ENCODE measurements at places on chromosomes 5 and 9.
A peak's percentile ranks its signal among the peaks of the same experiment; 100 is the strongest.

GRCh38 chr5:102341681-102342288 lies 45.7 kb upstream of the SLCO4C1 start:
- no peak for DNase-seq

GRCh38 chr5:121640298-121640697 lies 211.4 kb upstream of the FTMT start:
- DNase-seq = no peak

GRCh38 chr5:60207040-60207439 lies 313.5 kb upstream of the PDE4D start:
- DNase-seq = no peak

GRCh38 chr9:1910269-1910811 lies 104.8 kb upstream of the SMARCA2 start:
- no peak for DNase-seq

GRCh38 chr9:121672213-121672612 lies 20.8 kb downstream of the DAB2IP start:
- DNase-seq = no peak

DNA sequence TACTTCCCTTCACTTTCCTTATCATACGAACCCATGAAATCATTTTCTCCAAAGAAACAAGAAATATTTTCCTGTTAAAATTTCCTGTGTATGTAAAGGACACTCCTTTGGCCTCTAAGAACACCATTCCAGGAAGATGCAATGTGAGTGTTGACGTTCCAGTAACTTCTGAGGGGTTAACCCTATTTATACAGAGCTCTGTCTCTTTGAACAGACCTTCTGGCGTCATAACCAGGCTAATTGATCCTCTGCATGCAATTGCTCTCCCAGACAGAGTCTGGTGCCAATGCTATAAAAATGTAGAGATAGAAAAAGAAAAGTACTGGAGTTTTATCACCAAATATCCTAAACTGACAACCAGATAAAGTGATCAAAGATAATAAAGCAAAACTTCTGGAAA lies 218.5 kb downstream of the TLE1 start:
- DNase-seq = no peak

DNA sequence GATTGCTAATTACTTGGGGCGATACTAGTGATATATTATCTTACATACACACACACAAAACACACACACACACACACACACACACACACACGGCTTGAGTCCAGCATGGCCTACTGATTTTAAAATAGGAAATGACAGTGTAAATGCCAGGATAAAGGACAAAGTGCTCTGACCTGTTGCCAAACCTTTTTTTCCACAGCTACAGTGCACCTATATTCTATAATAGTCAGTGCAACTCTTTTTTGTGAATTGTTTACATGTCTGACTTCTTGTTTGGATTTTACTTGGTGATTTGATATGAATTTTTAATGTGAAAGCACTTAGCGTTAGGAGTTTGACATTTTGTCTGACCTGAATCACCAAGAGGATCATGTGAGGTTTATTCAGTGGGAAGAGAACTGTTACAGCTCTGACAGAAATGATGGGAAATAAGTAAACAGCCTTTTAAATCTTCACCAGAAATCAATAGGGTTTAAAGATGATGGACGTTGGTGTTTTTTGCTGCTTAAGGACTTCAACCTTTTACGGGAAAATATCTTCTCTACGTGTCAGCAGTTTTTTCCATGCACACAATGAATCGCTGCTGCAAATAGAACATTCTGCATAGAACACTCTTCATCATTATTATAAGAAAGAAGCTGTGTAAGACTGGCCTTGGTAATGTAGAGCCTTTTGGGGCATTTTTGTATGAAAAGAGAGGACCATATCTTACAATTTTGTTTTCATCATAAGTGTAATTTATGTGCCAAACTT lies 218.5 kb downstream of the RANBP17 start:
- DNase-seq = no peak

GRCh38 chr5:74895906-74896305 lies 29.7 kb upstream of the FAM169A start:
- no peak for DNase-seq

GRCh38 chr5:72018143-72018803 lies 89.0 kb upstream of the MAP1B start:
- peak; percentile 33 for DNase-seq

DNA sequence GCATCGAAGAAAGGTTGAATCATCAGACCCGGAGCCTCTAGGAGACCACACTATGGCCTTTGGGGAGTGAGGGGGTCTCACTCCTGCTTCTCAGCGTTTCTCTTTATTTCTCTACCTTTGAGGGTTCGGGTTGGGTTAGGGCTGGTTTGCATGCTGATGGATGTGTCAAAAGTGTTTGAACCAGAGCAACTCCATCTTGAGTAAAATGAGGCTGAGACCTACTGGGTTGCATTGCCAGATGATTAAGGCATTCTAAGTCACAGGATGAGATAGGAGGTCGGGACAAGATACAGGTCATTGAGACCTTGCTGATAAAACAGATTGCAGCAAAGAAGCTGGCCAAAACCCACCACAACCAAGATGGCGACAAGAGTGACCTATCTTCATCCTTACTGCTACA lies 44.9 kb upstream of the TCF7 start:
- DNase-seq = no peak

DNA sequence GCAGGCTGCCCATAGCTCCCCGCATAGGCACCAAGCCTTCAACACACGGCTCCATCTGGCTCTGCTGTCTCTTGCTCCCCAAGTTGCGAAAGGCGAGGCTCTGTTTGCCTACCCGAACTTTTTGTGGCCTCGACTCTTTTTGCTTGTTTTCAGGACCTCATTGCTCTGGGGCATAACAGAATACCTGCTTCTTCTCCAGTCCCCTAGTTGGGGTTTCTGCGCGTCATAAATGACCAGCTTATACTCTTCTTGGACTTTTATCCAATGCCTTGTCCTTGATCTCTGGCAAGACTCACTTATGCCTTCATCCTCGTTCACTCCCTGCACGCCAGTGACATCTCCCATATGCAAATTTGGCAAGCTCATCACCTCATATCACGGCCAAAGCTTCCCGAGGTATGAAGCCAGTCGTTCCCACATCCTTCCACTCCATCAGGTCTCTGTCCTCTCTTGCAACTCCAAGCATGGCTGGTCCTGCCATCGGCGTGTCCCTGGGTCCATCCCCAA lies 238.8 kb upstream of the ADAMTS16 start:
- no peak for DNase-seq

DNA sequence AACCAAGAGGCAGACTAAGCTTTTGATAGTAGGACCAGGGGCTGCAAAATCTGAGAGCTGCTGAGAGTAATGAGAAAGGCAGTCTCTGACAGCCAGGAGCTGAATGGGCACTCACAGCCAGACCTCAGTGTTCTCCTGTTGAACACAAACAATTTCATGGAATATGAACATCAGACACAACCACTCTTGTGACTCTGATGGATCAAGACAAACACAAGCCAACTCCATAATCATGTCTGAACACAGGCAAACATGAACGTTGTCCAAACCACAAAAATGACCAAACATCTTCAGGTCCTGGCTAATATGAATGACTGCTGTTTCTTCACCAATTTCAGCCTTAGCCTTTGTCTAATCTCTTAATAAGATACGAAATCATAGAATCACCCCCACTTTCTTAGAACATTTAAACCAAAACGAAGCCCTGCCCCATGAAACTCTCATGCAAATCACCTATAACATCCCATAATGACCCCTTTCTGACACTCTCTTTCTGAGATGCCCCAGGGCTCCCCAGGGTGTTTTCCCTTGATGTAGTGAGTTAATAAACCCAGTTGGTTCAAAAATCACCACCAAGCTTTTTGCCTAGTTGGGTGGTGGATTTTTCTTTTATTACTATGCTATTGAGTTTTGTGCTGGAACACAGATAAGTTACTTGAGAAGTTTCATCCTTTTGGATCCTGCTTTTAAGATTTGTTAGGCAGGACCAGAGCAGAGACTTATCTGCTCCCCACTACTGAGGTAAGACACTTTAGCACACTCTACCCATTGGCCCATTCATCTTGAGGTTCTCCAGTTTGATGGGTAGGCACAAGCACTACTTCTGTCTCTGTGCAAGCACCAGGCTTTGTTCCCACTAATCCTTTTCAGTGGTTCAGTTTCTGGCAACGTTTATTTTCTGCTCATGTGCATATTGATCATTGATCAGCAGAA lies 5.9 kb upstream of the ERAP2 start:
- no peak for DNase-seq

DNA sequence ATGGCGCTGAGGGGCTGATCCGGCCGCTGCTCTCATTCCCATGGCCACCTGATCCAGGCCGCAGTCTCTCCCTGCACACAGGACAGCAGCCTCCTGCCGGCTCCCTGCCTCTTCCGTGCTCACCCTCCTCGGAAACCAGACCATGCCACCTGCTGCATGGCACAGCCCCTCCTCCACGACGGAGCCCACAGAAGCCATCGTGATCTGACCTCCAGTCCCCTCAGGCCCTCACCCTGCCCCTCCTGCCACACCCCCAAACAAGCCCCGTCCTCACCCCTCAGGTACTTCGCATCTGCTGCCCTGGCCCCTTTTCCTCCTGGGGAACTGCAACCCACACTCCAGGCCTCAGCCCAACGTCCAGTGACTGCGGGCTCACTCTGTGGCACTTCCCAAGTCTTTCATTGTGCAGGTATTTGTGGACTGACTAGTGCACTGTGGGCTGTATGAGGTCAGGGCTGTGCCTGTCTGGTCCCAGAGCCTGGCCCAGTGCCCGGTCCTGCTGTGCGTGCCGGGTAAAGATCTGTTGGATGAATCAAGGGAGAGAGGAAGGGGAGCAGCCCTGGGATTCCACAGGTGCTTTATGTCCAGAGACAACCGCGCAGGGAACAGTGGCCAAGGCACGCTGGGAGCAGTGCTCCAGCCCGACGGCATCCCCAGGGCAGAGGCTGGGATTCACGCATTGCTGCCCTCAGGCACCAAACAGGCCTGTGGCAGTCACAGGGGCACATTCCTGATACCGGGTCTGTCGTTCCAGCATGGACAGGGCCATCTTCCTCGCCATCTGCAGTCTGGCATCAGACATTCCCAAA lies 86.1 kb downstream of the ADAMTS2 start:
- no peak for DNase-seq

DNA sequence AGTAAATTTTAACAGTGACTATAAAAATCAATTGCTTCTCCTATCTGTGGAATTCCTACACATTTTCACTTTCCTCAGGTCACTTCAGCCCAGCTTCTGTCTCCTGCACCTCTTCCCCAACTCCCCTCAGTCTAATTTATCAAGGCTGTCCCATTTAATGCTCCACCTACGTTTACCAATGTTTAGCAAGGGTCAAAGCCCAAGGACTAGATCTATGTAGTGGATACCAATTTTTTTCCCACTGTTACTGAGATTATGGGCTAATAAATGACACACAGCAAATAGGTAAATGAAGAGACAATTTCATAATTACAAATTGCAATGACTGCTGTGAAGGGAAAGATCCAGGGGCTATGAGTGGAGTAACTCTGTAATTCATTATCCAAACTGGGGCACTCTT lies 211.5 kb upstream of the RPS23 start:
- no peak for DNase-seq

- DNase-seq = no peak
These were observed 852.7 kb upstream of the DMAC1 start for GRCh38 chr9:8652255-8652654.

DNA sequence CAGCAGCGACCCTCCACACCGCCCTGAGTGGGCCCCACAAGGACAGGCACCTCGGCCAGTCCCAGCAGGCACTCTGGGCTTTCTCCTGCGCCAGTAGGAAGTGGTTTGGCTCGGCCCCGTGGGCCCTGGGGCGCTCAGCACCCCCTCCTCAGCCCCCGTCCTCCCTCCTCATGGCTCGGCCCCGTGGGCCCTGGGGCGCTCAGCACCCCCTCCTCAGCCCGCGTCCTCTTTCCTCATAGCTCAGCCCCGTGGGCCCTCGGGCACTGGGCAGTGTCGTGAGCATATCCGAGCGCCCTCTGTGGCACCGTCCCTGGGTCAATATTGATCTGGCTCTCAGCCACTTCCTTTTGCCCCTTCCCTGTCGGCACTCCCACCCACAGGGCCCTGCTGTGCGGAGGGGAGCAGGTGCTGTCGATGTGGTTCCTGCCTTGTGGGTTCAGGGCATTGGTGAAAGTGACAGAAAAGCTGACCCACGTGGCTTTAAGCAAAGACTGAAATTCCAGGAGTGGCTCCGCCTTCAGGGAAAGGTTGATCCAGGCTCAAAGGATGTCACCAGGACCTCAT lies 5.5 kb upstream of the SCGB3A1 start:
- DNase-seq = no peak

DNA sequence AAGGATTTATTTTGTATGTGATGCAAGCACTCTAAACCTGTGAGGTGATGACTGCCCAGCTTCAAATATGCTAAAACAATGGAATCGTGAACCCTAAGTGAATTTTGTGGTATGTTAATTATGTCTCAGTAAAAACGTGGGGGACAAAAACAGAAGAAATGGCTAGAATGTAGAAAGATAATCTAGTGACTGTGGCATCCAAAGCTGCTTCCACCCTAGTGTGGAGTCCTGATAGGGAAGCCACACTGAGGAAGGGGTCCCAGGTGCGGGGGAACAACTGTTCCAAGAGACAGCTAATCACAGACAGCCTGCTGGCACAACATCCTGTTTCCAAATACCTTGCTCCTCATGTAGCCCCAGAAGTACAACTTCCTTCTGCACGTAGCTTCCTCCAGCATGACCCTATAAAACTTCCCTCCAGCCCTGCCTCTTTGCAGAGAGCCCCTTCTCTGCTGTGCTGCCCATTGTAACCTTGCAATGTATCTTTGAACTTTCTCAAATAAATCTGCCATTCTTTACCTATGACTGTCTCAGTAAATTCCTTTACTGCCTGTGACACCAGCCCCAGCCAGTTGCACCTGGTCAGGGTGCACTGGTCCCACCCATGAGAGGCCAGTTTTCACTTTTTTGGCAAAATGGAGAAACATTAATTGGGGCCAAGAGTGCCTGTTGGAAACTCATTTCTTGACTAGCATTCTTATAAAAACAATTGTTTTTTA lies 4.9 kb downstream of the GMCL2 start:
- DNase-seq = no peak

DNA sequence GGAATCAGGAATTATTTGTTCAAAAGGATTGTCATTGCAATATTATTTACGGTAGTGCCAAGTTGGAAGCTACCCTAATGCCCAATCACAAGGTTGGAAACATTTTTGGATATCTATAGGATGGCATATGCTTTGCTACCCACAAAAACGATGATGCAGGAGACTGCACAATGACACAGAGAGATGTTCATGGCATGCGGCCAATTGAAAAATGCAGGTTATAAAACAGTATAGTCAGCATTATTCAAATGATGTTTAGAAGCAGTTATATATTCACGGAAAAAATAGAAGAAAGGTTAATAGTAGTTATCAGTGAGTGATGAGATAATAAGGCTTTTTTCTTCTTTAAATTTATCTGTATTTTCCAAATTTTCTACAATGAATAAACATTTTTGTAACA lies 5.9 kb upstream of the ACSL6 start:
- no peak for DNase-seq
